ENCODE measurements at places on chromosomes 6 and 20.

GRCh38 chr20:35994994-35995453, 26.6 kb downstream of the CNBD2 start:
- peak; percentile 73 for DNase-seq

- no peak for DNase-seq
Observed at GRCh38 chr6:109687271-109687761, 3.7 kb downstream of the AK9 start.

DNA sequence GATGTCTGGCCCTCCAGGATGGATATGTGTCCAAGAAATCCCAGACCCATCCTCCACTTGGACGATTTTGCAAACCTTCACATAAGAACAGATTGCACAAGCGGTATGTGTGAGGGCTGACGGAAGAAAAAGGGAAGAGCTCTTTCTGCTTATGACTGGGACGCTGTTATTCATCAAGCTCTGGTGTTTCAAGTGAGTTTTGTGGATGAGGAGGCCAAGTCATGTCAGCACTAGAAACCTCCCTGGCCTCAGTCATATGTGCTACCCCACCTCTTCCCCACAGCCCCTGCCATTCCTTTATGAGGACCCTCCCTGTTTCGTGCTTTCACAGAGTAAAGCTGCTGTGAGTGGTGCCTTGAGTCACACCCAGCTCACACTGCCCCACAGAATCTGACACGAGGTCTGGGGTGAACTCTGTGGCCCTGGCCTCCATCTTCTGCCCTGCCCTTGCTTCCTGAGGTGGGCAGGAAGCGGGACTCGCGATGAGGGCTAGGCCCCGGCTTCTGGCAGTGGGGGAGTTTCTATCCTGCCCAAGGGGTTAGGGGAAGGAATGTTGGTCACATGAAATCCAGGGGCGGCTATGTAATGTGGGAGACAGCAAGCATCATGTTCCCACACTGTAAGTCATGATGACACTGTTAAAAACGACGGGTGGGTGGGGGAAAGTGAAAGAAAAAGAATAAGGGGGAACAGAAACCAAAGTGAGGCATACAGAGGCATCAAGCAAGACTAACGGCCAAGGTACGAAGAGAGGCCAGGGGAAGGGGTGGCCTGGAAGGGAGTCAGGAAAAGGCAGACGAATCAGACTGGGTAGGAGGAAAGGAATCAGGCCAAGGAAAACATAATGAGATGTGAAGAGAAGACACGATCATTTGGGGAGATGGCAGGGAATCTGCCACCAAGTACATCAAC, 78.1 kb downstream of the PRDM1 start:
- DNase-seq, result peak; percentile 48

GRCh38 chr6:134376785-134377184, 58.9 kb upstream of the SGK1 start:
- DNase-seq, result no peak

DNA sequence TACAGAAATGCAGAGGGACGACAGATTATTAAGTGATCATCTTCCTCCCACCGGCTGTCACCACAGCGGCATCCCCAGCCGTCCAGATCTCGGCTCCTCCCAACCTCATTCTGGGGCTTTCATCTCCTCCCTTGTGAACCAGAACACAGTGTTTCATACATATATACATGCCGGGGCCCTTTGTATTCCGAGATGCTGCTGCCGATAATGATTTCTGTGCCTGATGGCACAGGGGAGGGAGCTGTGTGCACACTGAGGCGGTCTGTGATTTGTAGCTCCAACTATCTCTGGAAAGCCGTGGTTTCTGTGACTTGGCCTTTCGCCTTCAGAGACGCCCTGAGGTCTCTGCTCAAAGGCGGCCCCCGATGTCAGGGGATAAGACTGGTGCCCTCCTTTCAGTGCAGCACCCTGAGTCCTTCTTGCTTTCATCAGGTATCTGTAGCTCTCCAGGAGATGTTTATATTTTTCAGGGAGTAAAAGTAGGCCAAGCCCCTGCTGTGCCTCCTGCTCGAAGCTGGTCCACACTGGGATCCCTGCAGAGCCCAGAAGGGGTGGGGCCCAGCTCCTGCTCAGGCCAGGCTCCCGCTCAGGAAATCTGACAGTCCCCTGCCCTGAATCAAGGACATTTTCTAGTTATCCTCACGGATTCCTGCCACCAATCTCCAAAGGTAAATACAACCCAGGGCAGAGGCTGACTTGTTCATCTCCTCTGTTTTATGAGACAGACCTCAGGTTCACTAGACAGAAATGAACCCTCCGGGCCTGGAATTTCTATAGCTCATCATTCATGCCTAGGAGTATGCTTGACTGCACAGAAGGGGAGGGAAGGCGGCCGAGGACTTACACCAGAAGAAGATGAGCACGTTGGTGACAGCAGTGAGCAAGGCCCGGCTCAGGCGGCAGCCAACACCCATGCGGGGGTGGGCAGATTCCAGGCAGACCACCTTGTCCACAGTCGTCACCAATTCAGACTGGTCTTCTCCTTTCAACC, 11.2 kb downstream of the LEMD2 start:
- no peak for DNase-seq

DNA sequence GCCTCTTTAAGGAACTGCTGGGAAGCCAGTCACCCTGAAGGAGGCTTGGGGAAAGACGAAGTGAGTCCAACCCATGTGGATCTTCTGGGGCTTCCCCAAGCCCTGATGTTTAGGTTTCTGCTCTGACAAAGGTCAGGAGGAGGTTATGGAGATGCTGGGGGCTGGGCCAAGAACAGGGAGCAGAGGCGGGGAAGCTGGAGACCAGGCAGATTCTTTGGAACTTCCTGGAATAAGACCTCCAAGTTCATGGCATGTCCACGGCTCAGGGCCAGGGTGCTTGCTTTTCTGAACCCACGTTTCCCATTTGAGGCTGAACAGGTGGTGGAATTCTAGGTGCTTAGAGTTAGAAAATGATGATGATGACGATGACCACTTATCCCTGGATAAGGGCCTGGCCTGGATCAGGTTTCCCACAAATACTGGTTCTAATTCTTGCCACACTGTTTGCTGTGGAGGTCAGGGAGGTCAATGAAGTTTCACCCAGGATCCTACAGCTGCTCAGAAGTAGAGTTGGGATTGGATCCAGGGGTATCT, 30.0 kb upstream of the TGM2 start:
- DNase-seq, result no peak

DNA sequence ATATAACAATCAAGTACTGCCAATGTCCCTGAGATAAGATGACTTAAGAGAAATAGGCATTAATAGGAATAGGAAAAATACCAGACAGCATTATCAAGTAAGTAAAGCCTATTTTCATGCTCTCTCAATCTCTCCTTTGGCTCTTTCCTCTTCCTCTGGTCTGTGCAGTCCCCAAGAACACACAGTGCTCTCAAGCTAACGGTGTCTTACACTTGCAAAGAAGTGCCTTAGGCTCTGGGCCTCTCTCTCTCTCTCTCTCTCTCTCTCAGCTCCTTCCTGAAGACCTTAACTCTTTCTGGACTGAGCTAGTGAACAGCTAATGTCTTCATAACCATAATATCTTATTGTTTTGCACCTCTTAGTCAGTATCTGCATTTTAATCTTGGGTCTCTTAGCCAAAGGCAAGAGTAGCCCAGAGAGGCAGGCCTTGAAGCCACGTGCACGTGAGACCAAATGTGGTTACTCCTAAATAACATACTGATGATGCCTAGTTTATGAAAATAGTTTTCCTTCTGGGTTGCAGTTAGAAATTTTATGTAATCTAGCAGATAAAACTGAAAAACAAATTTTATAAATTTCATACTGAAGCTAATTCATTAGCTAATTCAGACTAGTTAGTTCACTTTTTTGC, 70.8 kb downstream of the TPD52L1 start:
- DNase-seq, result no peak

DNA sequence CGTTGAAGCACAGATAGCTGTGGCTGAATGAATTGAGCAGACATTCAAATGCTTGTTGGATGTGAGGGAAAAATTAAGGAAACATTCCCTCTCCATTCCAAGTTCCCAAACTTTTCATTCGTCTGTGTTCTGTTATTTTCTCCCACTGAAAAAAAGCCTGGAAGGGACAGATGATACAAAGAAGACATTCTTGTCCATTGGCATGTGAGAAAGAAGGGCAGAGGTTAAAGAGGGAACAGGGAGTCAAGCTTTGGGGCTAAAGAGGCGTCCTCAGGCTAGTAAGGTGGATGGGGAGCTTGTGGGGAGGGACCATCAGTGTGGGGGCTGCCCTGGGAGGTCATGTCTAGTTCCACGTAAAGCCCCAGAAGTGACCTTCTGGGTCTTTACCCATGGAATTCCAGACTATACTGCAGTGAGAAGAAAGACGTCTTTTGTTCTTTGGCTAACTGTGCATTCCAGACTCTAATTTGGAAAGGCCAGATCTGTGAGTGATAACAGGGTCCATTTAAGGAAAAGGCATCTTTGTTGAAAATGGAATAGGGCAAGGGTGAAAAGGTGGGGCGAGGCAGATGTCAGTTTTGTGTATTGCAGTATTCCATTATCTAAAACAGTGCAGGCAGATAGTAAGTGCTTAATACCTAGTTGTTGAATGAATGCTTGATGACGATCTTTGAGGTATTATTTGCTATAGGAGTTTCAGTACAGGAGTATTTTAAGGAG, 117.5 kb downstream of the SOX4 start:
- no peak for DNase-seq

GRCh38 chr20:58714340-58714922, 21.8 kb downstream of the NPEPL1 start:
- DNase-seq, result no peak

- DNase-seq, result no peak
Observed at GRCh38 chr20:53283597-53283996, 310.0 kb downstream of the ZNF217 start.

GRCh38 chr6:170176898-170177771, 113.7 kb downstream of the DLL1 start:
- no peak for DNase-seq

DNA sequence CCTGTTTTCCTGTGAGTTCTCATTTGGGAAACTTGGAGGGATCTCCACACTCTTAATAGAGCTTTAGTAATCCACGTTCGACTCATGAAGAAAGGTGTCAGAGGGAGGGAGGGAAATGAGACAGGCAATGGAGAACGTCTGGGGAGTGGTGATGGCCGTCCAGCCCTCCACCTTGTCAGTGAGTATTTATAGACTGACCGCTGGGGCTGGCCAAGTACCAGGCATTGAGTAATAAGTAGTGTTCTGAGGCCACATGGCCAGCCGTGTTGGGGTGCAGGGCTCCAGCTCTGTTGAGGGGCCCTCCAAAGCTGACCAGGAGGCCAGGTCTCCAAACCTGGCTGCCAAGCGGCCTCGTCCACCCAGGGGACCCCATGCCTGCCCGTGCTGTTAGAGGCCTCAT, 11.3 kb upstream of the DSN1 start:
- no peak for DNase-seq

GRCh38 chr20:62598761-62599194, 43.5 kb upstream of the SLCO4A1 start:
- no peak for DNase-seq

DNA sequence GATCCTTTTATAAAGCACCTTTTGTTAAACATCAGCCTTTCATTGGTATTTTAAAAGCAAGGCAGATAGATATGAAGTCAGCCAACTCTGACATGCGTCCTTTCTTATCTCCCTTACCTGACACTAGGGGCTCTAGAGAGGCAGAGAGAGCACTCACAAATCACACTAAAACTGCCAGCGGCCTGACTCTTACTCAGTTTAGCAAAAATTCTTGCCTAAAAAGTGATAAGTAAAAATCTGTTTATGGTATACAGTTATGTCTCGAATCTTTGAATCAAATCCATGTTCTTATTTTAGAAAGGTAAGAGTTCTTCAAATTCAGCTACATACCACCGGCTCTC, 10.4 kb upstream of the TDRD6 start:
- no peak for DNase-seq

- no peak for DNase-seq
Observed at GRCh38 chr20:41183391-41183790, 46.0 kb downstream of the PLCG1 start.

DNA sequence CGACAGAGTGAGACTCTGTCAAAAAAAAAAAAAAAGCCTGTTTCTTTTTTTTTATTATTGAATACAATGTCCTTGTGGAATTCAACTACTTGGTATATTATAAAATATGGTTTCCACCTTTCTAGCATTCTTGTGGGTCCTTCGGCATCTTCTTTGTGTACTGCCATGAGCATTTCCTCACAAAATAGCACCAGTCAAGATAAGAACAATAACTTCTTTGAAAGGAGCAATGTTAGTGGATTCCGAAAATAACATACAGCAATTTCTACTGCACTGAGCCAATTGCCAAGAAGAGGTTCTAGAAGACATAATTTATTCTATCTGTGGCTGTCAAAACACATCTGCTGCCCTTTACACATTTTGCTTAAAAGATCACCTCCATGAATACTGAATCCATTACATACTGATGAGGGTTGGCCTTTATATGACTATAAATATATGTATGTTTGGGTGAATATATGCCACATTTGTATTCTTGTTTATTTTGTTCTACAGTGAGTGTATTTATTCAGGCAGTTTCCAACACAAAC, 19.1 kb upstream of the SPTLC3 start:
- DNase-seq, result no peak

GRCh38 chr6:151060096-151060765, 179.5 kb upstream of the AKAP12 start:
- DNase-seq, result no peak

DNA sequence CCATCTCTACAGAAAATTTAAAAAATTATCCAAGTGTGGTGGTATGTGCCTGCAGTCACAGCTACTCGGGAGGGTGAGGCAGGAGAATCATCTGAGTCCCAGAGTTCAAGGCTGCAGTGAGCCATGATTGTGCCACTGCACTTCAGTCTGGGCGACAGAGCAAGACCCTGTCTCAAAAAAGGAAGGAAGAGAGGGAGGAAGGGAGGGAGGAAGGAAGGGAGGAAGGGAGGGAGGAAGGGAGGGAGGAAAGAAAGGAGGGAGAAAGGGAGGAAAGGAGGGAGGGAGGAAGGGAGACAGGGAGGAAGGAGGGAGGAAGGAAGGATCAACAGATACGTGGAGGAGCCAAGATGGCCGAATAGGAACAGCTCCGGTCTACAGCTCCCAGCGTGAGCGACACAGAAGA, 90.1 kb downstream of the ZNF217 start:
- DNase-seq, result no peak

GRCh38 chr20:62824476-62825332, 7.9 kb downstream of the COL9A3 start:
- peak; percentile 22 for DNase-seq

DNA sequence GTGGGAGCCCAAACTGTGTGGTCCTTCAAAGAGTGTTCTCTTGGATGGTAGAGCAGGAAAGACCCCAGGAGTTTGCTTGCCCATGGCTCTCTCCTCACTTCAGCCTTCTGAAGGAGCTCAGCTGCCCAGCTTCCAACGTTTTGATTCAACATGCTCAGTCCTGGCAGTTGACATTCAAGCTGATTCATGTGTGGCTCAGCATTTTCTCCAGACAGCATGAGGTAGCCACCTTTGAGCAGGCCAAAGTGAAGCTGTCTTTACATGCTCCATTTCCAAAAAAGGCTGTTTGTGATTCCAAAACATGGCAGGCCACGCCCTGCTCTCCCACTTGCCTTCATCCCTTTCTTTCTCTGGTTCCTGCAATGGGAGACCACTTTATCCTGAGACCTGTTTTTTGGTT, 280.2 kb downstream of the TBC1D7 start:
- no peak for DNase-seq

DNA sequence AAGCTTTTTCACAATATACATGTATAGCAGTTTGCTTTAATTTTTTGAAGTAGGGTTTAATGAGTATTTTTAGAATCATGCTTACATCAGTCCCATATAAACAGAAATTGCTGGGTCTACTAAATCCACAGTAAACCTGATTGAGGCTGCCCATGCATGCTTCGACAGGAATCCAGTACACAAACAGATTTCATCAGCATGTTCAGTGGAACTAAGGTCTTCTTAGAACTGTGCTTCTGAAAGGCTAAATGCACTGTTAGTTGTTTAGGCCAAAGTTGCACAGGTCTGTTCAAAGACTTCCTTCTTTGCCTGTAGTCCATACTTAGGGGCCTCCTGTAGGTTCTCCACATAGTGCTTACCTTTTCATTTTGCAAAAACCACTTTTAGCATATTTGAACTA, 42.5 kb upstream of the THBS2 start:
- no peak for DNase-seq

Data from stimulated activated CD4-positive, alpha-beta T cell treated with anti-CD3 and anti-CD28 coated beads, Interleukin-2, amount 100 ng/mL, for 4 hours (primary cell).